ENCODE measurements at places on chromosomes 3 and 15. TPM values are rescaled to one million over a fixed set of nuclear protein-coding genes. Genes with fewer than 3 reads are reported as not detected.

DNA sequence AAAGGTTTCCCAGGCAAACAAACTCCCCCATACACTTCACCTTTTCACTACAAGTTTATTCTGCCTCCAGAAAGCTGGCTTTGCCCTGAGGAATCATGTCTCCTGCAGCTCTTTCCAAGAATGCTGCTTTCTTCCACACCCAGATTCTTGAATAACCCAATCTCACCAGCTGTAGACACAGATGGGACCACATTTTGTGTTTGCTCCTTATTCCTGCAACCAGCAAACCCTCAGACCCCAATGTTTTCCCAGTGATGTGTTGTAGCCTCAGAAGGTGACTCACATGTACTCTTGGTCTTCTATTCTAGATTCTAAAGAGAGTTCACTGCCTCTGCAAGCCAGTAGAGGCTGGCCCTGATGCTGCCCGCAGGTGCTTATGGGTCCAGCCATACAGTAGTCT lies 23.6 kb upstream of the TRIM59 start:
- DNase-seq, result no peak

DNA sequence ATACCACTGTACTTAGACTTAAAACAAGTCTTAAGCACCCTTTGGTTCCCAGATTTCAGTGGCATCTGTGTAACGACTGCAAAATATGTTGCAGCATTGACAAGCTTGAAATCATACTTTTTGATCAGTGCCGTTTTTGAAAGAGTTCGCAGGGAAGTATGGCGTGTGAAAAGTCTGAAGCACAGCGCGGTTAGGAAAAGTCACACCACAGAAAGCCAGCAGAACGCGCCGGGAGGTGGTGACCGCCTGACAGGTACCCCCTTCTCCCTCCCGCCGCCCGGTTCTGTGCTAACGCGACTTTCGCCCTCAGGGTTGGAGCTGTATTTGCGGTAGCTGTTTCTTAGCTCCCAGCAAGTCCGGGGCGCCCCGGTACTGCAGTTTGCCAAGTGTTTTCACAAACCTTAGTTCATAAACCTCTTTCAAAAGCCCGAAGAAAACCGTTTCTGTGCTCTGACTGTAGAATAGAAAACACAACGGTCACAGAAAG lies 481 bp upstream of the CRYBG3 start:
- peak; percentile 77 for DNase-seq

DNA sequence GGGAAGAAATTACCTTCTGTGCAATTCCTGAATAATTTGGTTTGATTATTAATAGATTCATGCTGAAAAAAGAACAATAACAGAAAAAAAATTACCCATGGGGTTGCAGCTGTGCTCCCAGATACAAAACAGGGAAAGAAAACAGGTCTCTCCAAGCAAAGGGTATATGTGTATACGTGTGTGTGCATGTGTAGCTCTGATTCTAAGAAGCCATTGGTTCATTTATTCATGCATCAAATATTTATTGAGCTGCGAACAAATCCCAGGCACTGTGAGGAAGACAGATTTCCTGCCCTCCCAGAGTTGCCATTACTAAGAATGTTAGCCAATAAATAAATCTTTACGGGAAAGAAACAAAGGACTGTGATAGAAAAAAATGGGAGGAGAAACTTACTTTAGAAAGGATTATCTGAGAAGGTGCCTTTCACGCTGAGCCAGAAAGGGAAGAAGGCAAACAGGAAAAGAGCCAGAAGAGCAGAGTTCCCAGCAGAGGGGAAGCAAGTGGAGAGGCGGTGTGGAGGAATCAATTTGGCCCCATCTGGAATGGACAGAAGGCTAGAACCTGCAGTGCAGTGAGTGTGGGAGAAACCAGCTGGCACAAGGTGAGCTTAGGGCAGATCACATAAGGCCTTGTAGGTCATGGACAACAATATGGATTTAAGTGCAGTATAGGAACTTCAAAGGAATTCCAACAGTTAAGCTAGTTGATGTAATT lies 20.7 kb downstream of the CHL1 start:
- DNase-seq, result no peak

DNA sequence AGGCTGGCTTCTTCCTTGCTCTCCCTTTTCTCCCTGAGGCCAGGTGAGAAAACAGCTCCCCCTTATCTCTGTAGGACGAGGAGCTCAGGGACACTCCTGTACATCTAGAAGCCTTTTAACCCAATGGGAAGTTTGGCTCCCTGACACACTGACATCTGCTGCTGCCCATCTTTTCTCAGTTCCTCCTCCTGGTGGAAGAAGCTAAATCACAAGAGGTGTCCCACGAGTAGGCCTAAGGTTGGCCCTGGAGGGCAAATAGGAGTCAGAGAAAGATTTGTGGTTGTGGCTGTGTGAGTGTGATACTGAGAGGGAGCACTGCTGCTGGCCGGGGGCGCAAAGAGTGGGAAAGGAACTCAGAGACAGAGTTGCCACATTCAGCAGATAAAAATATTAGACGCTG lies 49.5 kb downstream of the ARHGAP31 start:
- no peak for DNase-seq

DNA sequence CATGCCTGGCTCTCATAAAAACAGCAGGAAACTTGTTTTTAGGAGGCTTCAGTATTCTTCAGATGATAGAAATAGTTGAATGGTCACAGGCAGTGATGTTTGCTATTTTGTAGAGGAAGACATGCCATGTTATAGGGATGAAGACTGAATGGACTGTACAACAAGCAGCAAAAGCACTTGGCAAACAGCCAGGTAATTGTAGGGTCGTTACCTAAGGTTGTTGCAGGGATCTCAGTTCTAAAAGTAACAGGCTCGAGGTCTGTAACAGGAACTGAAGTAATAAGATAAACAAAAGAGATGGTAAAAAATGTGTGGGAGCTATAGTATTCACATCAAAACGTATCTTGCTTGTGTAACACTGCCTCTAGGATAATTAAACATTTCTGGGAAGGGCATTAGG lies 116.3 kb downstream of the TFG start:
- no peak for DNase-seq

- DNase-seq, result no peak
These were observed 20.5 kb upstream of the FRMD5 start for GRCh38 chr15:44215594-44215993.

GRCh38 chr3:184884359-184885017 lies 72.5 kb downstream of the VPS8 start:
- DNase-seq, result no peak

The CLRN1 gene
- total RNA-seq, result not detected

GRCh38 chr15:32840507-32841245 lies 122.9 kb downstream of the GREM1 start:
- no peak for DNase-seq

DNA sequence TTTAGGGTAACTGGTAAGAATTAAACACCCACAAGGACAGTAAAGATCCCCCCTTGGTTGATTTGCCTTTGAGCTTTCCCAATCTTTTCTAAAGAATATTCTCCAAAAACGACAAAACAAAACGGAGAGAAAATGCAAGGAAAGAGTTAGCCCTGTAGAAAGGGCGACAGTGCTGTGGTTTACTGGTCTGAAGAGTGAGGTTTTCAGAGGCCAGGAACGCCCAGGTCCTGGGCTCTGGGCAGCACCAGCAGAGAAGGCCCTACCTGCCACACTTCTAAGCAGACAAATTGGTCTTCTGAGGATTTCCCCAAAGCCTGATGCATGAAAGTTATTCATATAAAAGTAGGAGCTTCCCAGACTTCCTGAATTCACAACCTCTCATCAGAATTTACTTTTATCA lies 119.3 kb downstream of the KCNMB2 start:
- no peak for DNase-seq

DNA sequence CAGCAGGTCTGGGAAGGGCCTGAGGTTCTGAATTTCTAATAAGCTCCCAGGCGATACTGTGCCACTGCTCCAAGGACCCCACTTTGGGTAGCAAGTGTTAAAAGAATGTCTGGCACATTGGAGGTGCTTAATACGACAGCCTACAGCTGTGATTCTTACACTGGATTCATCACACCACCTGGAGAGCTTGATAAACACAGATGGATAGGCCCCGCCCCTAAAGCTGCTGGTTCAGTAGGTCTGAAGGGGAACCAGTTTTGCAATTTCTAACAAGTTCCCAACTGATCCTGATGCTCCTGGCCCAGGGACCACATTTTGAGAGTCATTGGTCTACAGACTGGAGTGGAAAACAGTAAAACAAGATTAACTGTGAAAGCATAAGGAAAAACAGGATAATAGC lies 124.8 kb upstream of the ST8SIA2 start:
- no peak for DNase-seq

- no peak for DNase-seq
These were observed 53.1 kb upstream of the SLC7A14 start for GRCh38 chr3:170638988-170639387.

The ALDH1A3 gene
- 71.2 TPM for total RNA-seq

The NPAP1 gene
- not detected for total RNA-seq

- DNase-seq, result no peak
These were observed 2.5 kb upstream of the PLA2G4F start for GRCh38 chr15:42158941-42159340.

DNA sequence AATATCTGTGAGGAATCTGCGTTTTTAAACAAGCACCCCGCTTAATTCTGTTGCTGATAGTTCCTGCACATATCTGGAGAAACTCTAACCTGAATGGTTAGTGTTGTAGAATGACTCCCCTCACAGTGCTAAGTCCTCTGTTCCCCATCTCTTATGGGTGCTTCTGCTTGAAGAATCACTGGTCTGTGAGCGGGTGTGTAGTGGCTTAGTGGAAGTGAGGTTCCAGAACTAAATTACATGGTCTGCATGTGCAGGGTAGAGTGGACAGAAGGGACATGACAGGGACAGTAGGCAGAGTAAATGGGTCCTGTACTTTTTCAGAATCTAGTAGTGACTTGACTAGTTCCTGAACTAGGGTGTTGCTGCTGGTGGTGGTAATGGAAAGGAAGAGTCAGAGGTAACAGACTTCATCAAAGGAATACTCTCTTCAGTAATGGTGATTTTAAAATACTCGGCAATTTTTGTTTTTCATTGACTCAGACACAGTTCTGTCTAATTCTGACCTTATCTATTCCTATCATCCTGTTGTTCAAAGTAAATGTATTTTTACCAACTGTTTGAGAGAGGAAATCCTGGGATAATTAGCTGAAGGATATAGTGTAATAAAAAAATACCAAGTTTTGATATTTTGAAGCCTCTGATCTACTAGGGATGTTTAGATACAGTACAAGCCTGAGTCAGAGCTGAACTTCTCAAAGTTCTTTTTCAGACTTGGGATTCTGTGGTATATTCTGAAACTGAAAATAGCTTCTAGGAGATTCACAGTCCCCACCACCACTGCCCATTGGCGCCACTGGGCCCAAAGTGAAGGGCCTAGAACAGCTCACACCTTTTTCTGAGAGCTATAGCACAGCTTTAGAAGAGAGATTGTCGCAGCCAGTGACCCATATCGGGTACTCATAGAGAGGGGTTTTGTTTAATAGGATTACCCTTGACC lies 55.5 kb downstream of the FNDC3B start:
- DNase-seq, result no peak

The CERS3 gene
- not detected for total RNA-seq

The CASR gene
- total RNA-seq, result not detected

The CCR3 gene
- not detected for total RNA-seq

The PRR20G gene
- total RNA-seq, result not detected

The AADAC gene
- not detected for total RNA-seq

The SKOR1 gene
- total RNA-seq, result 0.99 TPM

The CHRM5 gene
- total RNA-seq, result not detected

DNA sequence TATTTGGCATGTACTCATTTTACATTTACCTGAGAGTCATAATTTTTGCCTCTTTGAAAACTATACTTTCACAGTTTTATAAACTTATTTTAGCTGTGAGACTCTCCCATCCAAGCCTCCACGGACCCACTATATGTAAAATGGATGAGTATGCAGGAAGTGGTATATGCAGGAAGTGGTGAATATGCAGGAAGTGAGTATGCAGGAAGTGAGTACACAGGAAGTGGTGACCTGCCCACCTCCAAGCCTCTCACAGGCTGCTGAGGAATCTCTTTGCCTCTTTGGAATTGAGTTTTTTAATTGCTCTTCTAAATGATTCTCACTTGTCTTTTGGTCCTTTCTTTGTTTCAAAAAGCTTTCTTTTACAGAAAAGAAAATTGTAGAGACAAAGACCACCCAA lies 85.2 kb downstream of the KBTBD8 start:
- no peak for DNase-seq

- DNase-seq, result no peak
These were observed 106.2 kb upstream of the PRR20G start for GRCh38 chr3:127394031-127394430.

DNA sequence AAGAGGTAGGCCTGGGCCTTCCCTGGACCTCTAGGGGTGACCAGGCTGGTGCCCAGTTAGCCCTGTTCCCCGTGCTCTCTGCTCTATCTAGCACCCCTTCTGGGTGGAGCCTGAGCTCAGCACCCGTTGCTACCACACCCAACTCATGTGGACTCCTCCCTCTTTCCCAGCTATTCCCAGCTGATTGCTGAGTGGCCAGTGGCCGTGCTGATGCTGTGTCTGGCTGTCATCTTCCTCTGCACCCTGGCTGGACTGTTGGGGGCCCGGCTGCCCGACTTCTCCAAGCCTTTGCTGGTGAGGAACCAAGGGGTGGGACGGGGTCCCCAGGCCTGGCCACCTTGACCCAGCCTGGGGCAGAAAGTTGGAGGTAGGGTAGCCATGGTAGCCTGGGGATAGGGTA lies 6.2 kb downstream of the DISP2 start:
- no peak for DNase-seq

DNA sequence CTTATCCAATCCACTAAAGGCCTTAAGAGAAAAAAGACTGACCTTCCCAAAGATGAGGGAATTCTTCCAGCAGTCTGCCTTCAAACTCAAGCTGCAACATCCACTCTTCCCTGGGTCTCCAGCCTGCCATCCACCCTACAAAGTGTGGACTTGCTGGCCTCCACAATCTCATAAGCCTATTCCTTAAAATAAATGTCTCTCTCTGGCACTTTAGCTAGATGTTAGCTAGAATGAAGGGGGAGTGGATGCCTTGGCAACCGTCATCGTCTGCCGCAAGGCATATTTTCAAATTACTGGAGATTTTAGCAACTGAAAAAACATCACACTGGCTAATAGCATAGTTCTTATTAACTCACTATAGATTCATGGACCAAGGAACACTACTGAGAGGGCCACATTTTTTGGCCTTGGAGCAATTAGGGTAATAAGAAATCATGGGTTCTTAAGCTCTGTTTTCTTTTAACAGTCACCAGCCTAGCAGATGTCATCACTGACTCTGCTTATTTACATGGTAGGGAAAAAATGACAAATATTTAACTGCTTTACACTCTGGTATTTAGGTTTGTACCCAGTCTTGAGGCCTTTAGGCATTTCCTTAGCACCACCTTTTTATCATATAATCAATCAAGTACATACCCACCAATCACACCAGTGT lies 245.3 kb downstream of the MYRIP start:
- DNase-seq, result no peak

DNA sequence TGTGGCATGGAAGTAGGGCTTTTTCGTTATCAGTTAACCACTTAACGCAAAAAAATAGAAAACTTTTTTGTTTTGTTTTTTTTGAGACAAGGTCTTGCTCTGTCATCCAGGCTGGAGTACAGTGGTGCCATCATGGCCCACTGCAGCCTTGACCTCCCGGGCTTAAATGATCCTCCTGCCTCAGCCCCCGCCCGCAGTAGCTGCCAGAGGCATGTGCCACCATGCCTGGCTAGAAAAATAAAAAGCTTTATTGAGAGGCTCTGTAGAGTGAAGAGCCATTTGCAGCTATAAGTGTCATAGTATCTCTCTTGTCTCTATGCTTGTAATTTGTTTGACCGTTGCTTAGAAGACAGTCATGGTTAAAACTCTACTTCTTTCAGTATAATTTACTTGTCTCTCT lies 13.5 kb downstream of the PPP4R2 start:
- DNase-seq, result no peak

- no peak for DNase-seq
These were observed 167.5 kb upstream of the TRIM42 start for GRCh38 chr3:140510303-140510861.

The ACVR2B gene
- 7.2 TPM for total RNA-seq

The TM4SF1 gene
- total RNA-seq, result 32.1 TPM

- no peak for DNase-seq
These were observed 57.6 kb downstream of the OPA1 start for GRCh38 chr3:193650585-193650984.

All from sigmoid colon (tissue), 7 donors.